ENCODE measurements at places on chromosomes 7 and 10. TPM values are rescaled to one million over a fixed set of nuclear protein-coding genes. Genes with fewer than 3 reads are reported as not detected.

SDHAF3 gene
- 8.1 TPM for total RNA-seq

SPAG6 gene
- not detected for total RNA-seq

PRF1 gene
- not detected for total RNA-seq

MYPN gene
- total RNA-seq = 0.79 TPM

CCL24 gene
- not detected for total RNA-seq

SLC16A9 gene
- total RNA-seq = 0.13 TPM

IFIT1B gene
- total RNA-seq = not detected

C10orf105 gene
- total RNA-seq = not detected

STOX1 gene
- 0.59 TPM for total RNA-seq

ADAM22 gene
- total RNA-seq = 0.67 TPM

CTTNBP2 gene
- 0.27 TPM for total RNA-seq

EVX1 gene
- not detected for total RNA-seq

TCF7L2 gene
- 3.2 TPM for total RNA-seq

FAM24A gene
- total RNA-seq = not detected

ZNF316 gene
- total RNA-seq = 9.4 TPM

CAV2 gene
- total RNA-seq = 335 TPM

PNLIPRP2 gene
- not detected for total RNA-seq

VIM gene
- 6,184 TPM for total RNA-seq

FEZF1 gene
- not detected for total RNA-seq

SYNPO2L gene
- total RNA-seq = not detected

Measured in mammary microvascular endothelial cell (primary cell).